Activated naive CD4-positive, alpha-beta T cell (primary cell): ENCODE measurements at places on chromosomes 7 and 10.

DNA sequence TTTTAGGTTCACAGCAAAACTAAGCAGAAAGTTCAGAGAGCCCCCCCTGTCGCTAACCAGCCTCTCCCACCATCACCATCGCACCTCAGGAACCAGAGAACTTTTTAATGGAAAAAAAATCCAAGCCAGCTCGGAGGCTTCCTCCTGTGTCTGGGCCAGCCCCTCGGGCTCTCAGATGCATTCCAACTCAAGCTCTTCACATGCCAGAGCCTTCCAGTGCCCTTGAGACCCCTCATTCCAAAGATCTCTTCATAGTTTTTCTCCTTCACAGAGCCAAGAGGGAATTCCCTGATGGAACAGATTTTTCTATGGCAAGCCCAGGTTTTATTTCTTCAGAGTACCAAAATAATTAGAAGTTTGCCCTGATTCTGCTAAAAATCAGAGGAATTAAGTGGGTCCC, 153.4 kb upstream of the LANCL2 start:
- no peak for DNase-seq

- no peak for DNase-seq
Measured at GRCh38 chr10:13276749-13277365, 23.0 kb downstream of the PHYH start.

DNA sequence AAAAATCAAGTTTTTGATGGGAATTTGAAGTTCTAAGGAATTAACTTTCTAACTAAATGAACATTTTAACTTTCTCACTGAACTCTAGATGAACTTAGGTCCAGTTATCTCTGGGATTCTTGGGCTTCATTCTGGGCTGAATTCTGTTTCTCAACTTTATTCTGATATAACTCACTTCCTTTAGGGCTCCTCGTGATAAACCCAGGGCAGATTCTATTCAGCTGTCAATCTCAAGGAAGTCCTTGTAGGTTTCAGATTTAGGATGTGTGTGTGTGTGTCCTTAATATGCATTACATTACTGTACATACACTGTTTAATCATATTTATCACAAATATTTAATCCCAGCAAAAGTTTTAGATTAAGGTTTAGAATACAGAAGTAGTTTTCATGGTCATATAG, 344.3 kb downstream of the GATA3 start:
- no peak for DNase-seq

GRCh38 chr7:141754939-141755338, 9.0 kb upstream of the TAS2R3 start:
- no peak for DNase-seq

DNA sequence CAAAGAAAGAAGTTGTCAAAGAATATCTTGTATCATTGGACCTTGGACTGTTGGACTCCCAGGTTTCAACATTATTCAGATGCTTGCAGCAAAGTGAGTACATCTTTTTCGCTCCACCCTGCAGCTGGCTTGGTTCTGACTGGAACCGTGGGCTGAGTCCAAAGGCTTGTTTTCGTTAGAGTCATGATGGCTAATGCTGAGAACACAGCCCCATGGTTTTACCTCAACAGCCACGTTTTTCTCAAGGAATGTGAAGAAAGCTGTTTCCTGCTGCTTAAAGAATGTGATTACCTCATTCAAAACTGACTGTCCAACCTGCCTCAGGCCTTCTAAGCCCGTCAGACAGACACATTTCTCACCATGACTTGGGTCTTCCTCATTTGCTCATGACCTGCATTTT, 69.5 kb downstream of the STEAP1B start:
- no peak for DNase-seq

DNA sequence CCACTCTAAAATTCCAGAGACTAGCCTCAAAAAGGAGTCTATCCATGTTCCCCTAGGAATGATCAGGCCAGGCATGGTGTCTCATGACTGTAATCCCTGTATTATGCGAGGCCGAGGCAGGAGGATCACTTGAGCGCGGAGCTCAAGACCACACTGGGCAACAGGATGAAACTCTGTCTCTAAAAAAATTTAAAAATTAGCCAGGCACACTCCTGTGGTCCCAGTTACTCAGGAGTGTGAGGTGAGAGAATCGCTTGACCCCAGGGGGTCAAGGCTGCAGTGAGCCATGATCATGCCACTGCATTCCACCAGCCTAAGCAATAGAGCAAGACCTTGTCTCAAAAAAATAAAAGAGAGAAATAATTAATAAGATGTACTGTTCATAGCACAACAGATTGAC, 256.8 kb downstream of the KCND2 start:
- DNase-seq = no peak

- no peak for DNase-seq
Measured at GRCh38 chr7:39754326-39755120, 131.2 kb downstream of the RALA start.

DNA sequence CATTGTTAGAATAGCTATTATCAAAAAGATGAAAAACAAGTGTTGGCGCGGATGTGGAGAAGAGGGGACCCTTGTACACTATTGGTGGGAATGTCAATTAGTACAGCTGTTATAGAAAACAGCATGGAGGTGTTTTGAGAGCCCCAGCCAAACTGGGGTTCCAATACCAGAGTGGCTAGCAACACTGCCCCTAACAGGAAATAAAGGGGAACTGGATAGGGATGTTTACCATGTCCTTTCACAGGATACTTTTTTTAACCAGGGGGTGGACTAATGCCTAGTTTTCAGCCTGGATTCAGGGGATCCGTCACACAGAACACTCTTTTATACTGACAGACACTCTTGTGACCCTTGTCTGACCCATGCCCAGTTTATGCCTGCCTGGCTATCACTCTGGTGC, 6.9 kb upstream of the GSTK1 start:
- DNase-seq = no peak

DNA sequence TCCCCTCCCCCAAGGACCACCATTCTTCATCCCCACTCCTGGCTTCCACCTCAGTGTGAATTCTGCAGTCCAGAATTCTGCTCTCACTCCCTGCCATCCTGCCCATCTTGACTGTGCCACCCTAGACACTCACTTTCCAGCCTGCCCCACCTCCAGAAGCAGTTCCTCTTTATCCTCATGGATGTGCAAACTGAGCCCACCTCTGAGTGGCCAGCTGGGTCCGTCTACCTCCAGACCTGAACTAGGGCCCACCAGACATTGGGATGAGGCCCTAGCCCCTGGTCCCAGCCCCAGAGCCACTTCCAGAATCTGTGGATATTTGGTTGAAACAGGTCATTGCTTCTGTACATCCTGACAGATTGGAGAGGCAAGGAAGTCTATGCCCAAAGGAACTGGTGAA, 58.5 kb downstream of the GRID1 start:
- DNase-seq = no peak

- no peak for DNase-seq
Measured at GRCh38 chr10:7722927-7723529, 19.9 kb downstream of the ITIH2 start.

DNA sequence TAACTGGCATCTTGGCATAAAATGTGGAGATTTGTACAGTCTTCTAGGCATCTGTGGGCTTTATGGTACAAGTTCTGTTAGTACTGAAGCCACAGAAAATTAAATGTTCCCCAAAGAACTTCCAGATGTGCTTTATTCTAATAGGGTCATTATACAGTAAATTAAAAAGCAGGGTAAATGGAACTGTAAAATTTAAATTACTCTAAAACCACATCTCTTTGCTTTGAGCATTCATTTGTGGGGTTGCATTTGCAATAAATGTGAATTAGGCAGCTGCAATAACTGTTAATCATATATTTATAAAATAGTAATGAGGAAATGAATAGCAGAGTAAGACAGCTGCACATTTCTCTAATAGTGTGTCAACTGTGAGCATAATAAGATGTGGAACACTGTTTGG, 151.5 kb downstream of the BUB3 start:
- no peak for DNase-seq

GRCh38 chr7:15778191-15778590, 91.7 kb upstream of the MEOX2 start:
- no peak for DNase-seq

- DNase-seq = no peak
Measured at GRCh38 chr7:111997546-111997945, 208.7 kb downstream of the DOCK4 start.

DNA sequence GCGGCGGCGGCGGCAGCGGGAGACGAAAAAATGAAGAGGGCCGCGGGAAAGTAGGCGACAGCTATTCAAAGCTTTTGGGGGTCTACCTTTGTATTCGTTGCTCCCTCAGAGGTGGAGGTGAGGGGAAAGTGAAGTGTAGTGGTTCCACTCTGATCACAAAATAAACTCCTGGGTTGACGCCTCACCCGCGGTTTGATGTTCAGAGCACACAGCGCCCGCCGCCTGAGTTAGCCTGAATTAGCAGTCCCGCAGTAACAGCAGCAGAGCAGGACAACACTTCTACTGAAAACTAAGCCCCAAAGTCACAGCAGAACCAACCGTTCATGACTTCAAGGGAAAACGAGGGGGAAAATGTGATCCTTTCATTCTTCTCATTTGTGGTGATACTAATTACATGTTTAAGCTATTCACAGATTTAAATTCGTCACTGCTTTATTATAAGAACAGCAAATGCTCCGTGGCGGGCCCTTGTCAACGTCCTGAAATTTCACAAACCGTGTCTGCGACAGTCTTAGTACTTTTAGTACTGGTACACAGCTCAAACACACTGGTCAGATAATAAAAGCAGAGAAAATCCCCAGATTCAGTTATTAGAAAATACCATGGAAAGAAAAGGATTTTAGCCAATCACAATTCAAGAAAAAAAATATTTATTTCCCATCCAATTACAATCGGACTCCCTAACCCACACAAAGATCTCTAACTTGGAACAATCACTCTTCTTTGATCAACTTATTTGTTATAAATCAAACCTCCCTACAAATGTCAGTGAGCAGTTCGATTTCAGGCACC, 563 bp upstream of the JMJD1C start:
- no peak for DNase-seq

GRCh38 chr10:127216786-127217185, 20.4 kb upstream of the INSYN2A start:
- DNase-seq = no peak

DNA sequence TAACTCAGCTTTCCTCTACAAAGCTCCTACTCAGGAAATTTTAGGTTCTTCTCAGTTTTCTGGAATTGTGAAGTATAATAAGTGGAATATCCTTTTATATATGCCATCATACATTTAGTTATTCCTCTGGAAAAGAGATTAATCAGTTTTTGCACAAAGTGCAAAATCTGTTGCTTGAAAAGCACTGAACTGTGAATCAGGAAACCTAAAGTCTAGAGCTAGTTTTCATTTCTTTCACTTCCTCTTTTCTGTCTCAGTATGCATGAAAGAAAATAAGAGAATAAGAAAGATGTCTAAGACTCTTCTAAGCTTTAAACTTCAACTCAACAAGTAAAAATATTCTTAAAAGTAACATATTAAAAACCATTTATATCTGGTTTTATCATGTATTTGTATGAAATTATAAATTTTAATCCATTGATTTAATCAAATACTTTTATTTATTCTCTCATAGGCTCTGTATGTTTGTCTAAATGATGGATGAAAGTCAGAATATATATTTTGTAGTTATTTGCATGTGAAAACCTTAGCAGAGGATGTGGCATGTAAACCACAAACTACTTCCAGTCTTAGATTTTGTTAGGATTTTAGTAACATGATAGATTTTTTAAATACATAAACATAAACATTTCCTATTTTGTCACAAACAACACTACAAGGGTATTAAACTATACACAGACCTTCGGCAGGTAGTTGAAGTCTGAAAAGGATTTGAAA, 1073.0 kb downstream of the XPNPEP1 start:
- no peak for DNase-seq
